H1 (cell line): ENCODE measurements at places on chromosomes 5 and 9.

- DNase-seq, result no peak
Measured at GRCh38 chr9:111959468-111960359, 63.1 kb downstream of the UGCG start.

GRCh38 chr5:142806841-142807267, 36.7 kb downstream of the ARHGAP26 start:
- no peak for DNase-seq

GRCh38 chr9:121895358-121895757, 197.8 kb downstream of the TTLL11 start:
- no peak for DNase-seq

- DNase-seq, result no peak
Measured at GRCh38 chr5:139457653-139458306, 4.8 kb downstream of the ECSCR start.

DNA sequence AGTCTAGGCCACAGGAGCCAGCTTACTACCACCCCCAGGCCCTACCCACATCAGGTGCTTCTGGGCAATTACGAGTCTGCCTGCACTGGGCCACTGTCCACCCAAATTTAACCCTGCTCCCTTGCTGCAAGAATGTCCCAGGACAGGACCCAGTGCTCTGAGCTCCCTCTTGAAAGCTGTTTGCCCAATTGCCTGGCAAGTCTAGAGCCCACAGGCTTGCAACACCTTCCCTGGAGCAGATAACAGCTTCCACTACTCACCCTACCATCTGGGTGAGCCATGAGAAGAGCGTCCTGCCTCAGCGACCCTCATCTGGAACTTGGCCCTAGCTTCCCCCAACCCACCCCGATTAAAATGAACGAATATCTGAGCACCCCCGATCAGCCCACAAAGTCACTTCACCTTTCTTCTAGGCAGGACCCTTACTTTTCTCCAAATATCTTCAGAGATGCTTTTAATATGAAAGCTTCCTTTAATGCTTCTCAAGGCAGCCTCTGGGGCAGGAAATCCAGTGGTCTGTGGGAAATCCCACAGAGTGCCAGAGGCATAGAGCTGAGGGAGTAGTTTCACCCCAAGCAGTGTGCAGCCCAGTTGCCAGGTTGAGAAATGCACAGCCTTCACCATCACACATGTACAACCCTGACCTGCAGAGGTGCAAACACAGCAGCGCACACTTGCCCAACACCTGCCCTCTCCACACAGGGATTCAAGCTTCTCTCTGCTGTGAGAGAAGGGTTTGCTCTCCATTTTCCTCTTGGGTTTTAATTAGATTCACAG, 10.6 kb downstream of the ACSL6 start:
- DNase-seq, result no peak

- no peak for DNase-seq
Measured at GRCh38 chr9:3575821-3576220, 50.0 kb upstream of the RFX3 start.

- DNase-seq, result no peak
Measured at GRCh38 chr5:82356808-82357671, 78.9 kb upstream of the RPS23 start.

DNA sequence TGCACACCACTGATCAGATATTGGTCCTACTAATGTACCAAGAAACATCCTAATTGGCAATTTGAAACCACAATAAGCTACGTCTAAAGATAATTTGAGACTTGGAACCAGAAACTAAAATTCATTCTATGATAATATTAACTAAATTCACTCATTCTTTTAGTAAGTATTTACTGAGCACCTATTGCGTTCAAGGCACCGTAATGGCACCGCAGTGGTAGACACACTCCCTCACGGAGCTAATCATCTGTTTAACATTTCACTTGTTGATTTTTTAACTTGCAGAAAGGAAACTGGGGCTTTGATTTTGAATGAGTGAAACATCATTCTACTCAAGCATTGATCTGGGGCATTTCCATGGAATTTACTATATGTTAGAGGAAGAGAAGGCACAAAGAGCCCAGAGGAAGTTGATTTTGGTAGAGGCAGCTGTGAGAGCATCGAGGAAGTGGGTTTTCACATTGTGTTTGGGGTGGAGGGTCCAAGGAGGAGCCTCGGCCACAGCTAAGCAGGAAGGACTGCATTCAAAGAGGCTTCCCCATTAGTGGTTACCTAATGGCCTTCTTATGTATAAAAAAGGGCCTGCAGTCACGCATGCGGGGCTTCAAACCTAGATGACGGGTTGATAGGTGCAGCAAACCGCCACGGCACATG, 7.1 kb downstream of the RAPGEF1 start:
- DNase-seq, result no peak
